AG08396 (cell line): ENCODE measurements at places on chromosomes 16 and 17.
A peak's percentile ranks its signal among the peaks of the same experiment; 100 is the strongest.

DNA sequence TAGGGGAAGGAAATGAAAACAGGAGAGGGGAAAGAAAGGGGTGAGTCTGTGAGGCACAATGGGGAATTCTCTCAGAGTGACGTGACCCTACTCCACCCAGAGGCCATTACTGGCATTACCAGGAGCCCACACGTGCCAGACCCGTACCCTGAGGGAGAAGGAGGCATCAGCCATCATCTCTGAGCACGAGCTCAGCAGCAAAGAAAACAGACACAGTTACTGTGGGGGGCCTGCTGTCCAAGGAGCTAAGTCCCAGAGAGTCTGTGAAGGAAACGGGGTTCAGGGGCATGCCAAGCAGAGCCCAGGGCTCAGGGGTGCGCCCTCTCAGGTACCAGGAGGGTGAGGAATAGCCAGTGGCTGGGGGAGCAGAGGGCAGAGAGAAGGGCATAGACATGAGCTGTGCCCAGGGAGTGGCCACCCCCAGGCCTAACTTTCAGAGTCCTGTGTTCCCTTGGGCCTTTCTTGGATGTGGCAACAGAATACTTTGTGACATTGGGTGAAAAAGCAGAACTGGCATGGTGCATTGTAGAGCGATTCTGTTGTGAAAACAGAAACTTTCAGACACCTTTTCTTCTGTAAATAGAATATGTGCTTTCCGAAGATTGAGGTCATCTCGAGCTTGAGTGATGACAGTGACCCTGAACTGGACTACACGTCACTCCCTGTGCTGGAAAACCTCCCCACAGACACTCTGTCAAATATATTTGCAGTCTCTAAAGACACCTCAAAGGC lies 11.3 kb downstream of the TAF1C start:
- peak; percentile 82 for DNase-seq

- no peak for DNase-seq
These were observed 392.0 kb downstream of the GRIN2A start for GRCh38 chr16:9790199-9790598.

- DNase-seq = peak; percentile 52
These were observed 5.0 kb downstream of the DPH1 start for GRCh38 chr17:2034806-2035540.

- DNase-seq = no peak
These were observed 186.0 kb upstream of the ZFHX3 start for GRCh38 chr16:73233846-73234424.

DNA sequence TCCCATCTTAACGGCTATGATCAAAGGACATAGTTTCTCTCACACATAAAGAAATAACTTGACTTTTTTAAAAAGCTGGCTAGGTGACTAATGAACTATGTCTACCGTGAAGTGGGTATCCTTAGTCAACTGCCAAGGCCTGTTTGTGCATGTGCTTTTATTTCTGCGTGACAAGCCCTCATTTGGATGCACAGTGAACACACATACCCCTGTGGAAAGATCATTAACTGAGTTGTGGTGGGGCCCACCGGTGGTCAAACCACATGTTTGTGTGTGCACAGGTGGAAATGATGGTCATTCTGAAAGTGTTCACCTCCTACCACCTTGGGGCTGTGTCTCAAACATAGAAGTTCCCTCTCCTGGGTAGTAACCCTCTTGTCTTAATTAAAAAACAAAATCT lies 256.1 kb upstream of the SALL1 start:
- no peak for DNase-seq

DNA sequence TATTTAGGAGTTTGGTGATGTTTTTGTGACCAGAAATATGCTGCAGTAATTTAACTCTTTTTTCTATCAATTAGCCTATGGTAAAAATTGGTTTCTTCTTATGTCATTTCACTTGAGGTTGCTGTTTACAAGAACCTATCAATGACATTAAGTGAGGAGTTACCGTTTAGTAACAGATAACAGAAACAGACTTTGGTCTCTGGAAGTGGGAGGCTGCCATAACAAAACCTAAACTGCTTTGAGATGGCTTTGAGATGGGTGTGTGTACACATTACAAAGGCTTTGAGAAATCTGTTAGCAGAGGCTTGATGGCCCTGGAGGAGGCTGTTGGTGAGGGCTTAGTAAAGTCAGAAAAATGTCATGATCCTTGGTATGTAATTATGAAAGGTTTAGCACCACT lies 90.0 kb downstream of the TMEM114 start:
- no peak for DNase-seq

DNA sequence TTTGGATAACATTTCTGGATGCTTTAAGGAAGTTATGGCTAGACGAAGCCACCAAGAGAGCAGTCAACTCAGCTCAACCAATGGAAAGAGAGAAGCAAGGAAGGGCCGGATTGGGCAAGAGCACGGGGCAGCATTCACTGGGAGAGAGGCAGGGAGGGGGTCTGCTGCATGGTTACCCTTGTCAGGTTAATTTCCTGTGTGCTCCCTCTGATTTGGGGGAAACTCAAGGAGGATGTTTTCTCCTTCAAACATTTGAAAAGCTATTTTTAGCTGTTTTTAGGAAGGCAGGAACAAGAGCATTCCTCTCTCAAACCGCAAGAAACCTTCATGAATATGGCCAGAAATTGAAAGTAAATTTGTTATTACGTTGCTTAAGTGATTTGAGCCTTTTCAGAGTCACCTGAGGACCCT lies 118.5 kb upstream of the ZFHX3 start:
- DNase-seq = peak; percentile 49

DNA sequence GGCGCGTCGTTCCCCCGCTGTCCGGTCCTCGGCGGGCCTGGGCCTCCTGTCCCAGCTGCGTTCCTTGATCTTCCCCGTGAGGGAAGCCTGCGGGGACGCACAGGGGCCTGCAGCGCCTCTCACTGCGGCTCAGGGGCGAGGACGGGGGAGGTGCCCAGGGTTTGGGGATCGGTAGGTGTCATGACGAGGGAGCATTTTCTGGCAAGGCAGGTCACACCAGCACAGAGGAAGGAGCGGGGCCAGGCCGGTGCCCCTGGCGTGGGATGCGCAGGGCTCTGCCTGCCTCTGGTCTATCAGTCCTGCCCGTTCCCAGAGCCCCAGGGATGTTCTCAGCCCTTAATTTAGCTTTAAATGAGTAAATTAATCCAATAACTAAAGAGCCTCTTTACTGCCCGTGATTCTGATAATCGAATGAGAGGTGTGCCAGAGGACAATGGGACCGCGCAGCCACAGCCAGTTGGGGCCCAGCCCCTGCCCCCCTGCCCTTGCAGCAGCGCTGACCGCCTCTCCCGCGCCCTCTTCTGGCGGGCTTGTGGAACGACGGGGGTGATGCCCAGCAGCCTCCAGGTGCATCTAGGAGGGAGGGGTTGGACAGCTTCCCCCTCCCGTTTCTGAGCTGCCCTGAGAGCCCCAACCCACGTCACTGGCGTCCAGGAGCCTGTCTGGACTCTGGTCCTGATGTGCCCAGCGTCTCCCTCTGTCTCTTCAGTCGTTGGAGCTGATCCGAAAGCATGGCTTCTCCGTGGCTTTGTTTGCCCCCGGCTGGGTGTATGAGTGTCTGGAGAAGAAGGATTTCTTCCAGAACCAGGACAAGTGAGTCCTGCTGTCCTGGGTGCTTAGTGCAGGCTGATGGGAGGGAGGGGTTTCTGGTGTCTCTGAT lies 7.9 kb downstream of the ENGASE start:
- peak; percentile 83 for DNase-seq

GRCh38 chr17:44197980-44198720 lies 1.5 kb downstream of the ATXN7L3 start:
- peak; percentile 67 for DNase-seq

DNA sequence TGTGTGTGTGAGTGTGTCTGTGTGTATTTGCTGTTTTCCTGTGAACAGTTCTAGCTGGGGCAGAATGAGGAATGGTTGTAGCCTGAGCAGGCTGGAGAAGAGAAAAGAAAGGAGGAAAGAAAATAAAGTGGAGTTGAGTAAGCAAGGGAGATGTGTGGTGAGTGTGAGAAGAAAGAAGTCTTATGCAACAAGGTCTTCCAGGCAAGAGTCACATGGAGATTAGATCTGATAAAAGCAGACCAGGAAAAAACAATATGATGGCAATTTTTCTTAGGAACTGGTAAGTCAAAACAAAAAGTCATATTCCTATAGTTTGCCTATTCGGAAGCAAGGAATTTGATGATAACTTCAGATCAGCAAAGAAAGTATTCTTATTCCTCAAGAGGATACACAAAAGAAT lies 125.0 kb downstream of the HS3ST3A1 start:
- DNase-seq = no peak

DNA sequence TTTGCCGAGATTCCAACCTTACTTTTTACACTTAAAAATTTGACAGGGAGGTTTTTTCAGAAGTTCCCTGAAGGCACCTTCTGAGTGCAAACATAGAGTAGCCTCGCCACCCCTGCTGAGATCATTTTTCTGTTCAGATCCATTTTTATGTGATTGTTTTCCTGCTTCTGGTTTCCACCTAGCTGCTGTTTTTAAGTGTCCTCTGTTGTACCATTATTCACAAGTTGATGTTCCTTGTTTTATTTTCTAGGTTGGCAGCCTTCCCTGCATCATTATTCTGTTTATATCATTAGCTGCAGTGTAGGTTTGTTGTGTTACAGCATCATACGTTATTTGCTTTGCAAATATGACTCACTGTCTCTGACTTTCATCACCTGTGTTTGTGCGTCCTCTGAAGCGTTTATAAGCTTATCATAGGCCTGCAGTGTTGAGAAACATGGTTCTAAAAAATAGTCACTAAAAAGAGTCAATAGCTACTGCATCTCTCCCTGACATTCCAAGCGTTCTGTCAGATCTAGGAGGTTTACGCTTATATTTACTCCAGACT lies 116.9 kb upstream of the CLEC3A start:
- no peak for DNase-seq

- no peak for DNase-seq
These were observed 22.1 kb downstream of the NME2 start for GRCh38 chr17:51188271-51188833.

GRCh38 chr16:49809062-49809461 lies 46.9 kb downstream of the ZNF423 start:
- DNase-seq = no peak

DNA sequence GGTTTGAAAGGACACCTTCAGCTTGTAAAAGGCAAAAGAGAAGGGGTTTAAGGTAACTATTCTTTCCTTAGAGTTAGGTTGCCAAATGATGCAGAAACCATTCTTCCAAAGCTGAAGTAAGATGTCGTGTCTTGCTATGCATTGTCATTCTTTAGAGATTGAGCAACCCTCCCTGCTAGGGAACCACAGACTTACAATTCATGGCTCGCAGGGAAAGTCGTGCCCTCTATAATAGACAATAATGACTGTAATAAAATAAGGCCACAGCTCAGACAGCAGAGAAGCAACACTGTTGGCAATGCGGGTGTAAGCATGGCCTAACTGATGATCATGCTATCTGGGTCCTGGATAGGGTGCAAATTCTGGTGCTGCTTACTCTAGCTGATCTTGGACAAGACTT lies 129.6 kb upstream of the CDH13 start:
- DNase-seq = no peak

DNA sequence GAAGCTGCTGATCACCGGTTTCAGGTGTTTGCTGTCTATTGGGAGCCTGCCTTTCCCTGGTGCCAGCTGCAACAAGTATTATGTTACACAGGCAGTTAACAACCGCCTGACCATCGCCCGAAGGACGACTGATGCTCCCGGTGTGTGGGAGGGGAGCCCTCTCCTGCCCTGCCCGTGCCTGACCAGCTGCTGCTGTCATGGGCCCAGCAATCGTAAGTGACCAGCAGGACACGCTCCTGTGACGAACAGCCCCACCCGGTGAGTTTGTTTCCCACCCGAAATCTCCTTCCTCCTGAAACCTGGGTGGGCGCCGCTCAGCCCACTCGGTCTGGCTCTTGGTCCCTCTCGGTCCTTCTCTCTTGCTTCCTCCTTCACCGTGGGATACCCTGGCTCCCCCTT lies 17.9 kb upstream of the UBE2I start:
- DNase-seq = no peak

- DNase-seq = no peak
These were observed 177.0 kb upstream of the C16orf82 start for GRCh38 chr16:26889740-26890139.

- DNase-seq = no peak
These were observed 48.6 kb upstream of the CNTNAP4 start for GRCh38 chr16:76228546-76229146.

DNA sequence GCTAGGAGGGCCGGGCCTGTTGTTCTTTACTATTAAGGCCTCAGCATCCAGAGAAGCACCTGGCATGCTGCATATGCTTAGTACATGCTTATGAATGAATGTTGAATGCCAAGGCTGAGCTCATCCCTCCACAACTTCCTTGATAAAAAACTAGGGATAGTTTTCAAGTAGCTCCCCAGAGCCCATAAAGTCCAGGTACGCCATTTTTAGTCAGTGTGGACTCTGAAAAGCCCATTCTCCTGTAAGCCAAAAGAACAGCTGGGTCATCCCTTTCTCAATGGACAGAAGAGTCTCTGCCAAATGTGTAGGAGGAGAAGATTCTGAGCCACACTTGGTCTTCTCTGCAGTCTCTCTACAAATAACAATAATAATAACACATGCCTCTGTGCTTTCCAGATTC lies 8.9 kb upstream of the ITGB3 start:
- DNase-seq = no peak

GRCh38 chr17:48295362-48296288 lies 134.4 kb downstream of the SKAP1 start:
- no peak for DNase-seq

DNA sequence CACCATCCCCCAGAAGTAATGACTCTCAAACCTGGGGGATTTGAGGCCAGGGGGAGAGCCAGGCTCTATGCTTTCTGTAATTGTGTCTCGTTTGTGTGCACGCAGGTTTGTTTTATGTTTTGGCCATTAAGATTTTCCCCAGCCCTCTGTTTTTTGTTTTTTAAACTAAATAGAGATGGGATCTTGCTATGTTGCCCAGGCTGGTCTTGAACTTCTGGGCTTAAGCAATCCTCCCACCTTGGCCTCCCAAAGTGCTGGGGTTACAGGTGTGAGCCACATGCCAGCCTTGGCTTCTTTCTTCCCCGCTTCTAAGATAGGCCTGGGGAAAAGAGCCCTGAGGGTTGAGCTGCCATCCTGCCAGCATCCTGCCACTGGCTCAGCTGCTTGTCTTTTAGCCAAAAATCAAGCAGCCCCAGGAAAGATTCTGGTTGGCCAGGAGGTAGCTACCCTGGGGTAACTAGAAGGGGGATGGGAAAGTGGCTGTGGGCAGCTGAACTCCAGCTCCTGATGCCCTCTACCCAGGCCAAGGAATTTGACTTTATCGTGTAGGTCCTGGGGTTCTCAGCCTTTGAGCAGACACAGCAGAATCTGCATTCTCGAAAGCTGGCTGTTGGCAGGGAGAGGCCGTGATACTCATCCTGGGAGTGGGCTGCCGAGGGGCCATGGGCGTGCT lies 18.4 kb downstream of the KDM8 start:
- DNase-seq = no peak

- no peak for DNase-seq
These were observed 25.0 kb downstream of the CCDC40 start for GRCh38 chr17:80061421-80061820.

- peak; percentile 97 for DNase-seq
These were observed at the start of gene CMTM4 for GRCh38 chr16:66696669-66697630. Gene CMTM4 (minus strand): TSS chr16:66696743. CDS start chr16:66696525, 218 bp downstream.

- DNase-seq = no peak
These were observed 90.0 kb downstream of the FOXL1 start for GRCh38 chr16:86668136-86668910.
